ENCODE measurements at places on chromosomes 7 and 10.

GRCh38 chr7:56105508-56105907 lies 768 bp downstream of the CHCHD2 start:
- no peak for DNase-seq
- H3K27ac ChIP-seq = peak overlapping the region; percentile 98
- H3K27me3 ChIP-seq = peaks cover 3% of the 10 kb centered on the region
- peaks cover 23% of the 10 kb centered on the region for H3K4me1 ChIP-seq
- peaks cover 19% of the 10 kb centered on the region for H3K36me3 ChIP-seq
- H3K4me3 ChIP-seq = peak overlapping the region; percentile 96

DNA sequence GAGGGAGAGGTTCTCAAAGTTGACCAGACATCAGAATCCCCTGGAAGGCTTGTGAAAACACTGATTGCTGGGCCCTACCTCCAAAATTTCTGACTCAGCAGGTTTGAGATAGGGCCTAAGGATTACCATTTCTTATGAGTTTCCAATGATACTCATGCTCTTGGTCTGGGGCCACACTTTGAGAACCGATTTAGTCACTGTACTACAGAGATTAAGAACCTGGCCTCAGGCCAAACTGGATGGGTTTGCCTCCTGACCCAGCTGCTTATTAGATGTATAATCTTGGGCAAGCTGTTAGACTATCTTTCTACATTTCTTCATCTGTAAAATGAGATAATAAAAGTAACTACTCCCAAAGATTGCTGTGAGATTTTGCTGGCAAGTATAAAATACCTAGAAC lies 77.1 kb upstream of the SCIN start:
- no peak overlapping the region for H3K27ac ChIP-seq
- H3K4me1 ChIP-seq = peaks cover 2% of the 10 kb centered on the region
- DNase-seq = no peak
- peaks cover 22% of the 10 kb centered on the region for H3K27me3 ChIP-seq

DNA sequence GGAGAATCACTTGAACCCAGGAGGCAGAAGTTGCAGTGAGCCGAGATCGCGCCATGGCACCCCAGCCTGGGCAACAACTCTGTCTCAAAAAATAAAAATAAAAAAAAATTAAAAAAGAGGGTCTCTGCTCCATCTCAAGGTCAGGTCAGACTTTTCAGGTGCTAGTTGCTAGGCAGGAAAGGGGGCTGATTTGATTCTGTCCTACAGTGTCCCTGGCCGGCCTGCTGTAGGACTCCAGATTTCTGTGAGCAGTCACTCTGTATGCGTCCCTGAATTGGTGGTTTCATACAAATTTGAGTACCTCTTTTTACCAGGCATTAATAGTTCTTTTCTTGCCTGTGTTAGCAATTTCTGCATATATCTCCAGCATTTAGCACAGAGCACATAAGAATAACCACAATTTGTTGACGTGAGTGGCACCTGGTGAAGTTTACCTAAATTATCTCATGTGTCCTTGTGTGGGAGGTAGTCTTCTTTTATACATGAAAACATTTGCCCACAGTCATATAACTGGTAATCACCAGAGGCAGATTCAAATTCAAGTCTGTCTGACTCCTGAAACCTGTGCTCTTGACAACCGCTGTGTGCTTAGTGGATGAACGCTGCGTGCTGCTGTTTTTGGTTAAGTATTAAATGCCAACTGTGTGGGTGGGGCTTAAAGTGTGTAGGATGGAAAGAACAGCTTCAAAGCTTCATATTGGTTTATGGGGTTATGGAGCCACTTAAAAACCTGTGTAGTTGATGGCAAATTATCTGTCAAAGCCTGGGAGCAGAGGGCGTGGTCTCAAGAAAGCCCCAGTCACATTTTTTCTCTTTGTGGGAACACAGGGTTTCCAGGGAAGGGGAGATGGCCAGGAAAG lies 3.2 kb upstream of the ZNF775 start:
- H3K27ac ChIP-seq = no peak overlapping the region
- no peak overlapping the region for H3K4me3 ChIP-seq
- H3K27me3 ChIP-seq = no peaks in the 10 kb centered on the region
- no peak for DNase-seq
- peaks cover 17% of the 10 kb centered on the region for H3K36me3 ChIP-seq

DNA sequence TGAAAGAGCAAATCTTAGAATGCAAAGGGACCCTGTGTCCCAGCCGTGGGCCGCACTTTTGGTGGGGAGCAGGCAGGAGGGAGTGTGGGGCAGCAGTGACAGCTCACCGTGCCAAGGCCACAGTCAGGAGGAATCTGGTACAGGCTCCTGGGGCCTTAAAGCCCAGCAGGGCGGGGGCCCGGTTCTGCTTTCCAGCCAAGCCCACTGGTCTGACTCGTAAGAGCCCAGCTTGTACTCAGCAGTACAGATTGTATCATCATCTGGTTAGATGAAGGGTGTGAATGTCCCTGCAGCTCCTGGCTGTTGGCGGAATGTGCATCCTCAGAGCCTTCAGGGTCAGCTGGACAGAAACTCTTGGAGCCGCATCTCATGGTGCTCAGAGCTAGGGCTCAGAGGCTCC lies 30.5 kb upstream of the TRIM8 start:
- H3K27me3 ChIP-seq = no peaks in the 10 kb centered on the region
- peaks cover 10% of the 10 kb centered on the region for H3K36me3 ChIP-seq
- H3K4me1 ChIP-seq = no peaks in the 10 kb centered on the region
- H3K27ac ChIP-seq = no peak overlapping the region
- DNase-seq = no peak

DNA sequence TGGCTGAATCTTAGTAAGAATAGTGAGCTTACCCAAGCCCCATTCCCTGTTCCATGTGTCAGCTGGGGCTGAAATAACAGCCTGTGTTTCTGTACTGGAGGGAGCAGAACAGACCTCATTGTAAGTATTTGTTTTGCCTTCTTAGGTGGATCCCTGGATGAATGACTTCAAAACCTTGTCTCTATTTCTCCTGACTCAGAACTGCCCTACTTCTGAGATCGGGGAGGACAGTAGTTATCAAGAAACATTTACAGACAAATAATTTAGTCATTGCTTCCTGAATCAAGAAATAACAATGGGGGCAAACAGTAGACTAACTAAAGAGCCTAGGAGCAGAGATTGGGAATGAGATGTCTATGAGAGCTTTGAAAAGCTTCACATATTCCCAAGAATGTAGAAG lies 58.8 kb downstream of the TPST1 start:
- H3K27me3 ChIP-seq = no peaks in the 10 kb centered on the region
- no peak overlapping the region for H3K27ac ChIP-seq
- DNase-seq = no peak
- peaks cover 23% of the 10 kb centered on the region for H3K4me1 ChIP-seq
- H3K4me3 ChIP-seq = no peak overlapping the region

- DNase-seq = no peak
- H3K27ac ChIP-seq = no peak overlapping the region
- H3K4me3 ChIP-seq = no peak overlapping the region
- H3K4me1 ChIP-seq = peaks cover 3% of the 10 kb centered on the region
- H3K36me3 ChIP-seq = no peaks in the 10 kb centered on the region
- H3K27me3 ChIP-seq = no peaks in the 10 kb centered on the region
Observed at GRCh38 chr7:14380881-14381280, 391.4 kb upstream of the ETV1 start.

DNA sequence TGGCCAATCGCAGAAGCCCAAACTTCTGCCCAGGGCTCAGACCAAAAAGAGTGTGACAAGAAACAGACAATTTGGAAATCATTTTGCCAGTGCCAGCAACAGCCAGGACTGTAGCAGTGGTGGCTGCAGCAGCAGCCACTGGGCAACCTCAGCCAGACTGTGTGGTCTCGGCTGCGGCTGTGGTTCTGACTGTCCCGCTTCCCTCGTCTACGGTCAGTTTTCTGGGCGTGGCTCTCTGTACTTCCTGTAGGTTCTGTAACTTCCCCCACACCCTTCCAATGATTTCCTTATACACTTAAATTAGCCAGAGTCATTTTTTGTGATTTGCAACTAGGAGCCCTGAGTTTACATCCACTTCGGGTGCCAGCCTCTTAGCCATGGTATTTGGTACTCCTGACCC lies 39.9 kb downstream of the CYTH3 start:
- no peak for DNase-seq
- H3K27ac ChIP-seq = no peak overlapping the region
- peaks cover 70% of the 10 kb centered on the region for H3K4me1 ChIP-seq

GRCh38 chr7:44769376-44769775 lies 20.7 kb downstream of the ZMIZ2 start:
- H3K36me3 ChIP-seq = peaks cover 17% of the 10 kb centered on the region
- H3K4me3 ChIP-seq = peak overlapping the region; percentile 12
- no peak for DNase-seq

DNA sequence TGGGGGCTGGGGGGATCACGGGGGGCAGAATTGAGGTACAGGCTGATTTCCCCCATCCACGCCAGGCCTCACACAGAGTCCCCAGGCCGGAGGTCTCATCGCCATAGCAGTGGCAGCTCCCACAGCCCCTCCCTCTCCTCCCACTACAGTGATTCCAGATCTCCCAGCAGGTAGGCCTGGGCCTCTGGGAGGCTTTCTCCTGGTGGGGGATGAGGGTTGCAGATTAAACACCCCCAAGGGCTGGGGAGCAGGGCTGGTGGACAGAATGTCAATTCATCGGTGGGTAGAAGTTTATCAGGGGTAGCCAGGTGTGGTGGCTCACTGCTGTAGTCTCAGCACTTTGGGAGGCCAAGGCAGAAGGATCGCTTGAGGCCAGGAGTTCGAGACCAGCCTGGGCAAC lies 37.2 kb upstream of the HSPB1 start:
- H3K36me3 ChIP-seq = no peaks in the 10 kb centered on the region
- DNase-seq = no peak
- peaks cover 9% of the 10 kb centered on the region for H3K4me1 ChIP-seq
- peaks cover 34% of the 10 kb centered on the region for H3K27me3 ChIP-seq
- no peak overlapping the region for H3K27ac ChIP-seq
- H3K4me3 ChIP-seq = no peak overlapping the region

- no peak overlapping the region for H3K4me3 ChIP-seq
- H3K36me3 ChIP-seq = no peaks in the 10 kb centered on the region
- no peaks in the 10 kb centered on the region for H3K4me1 ChIP-seq
- DNase-seq = no peak
Observed at GRCh38 chr7:159195946-159196345, 51.3 kb upstream of the VIPR2 start.

GRCh38 chr7:141115965-141116364 lies 42.1 kb downstream of the TMEM178B start:
- DNase-seq = no peak
- H3K36me3 ChIP-seq = no peaks in the 10 kb centered on the region
- H3K4me1 ChIP-seq = no peaks in the 10 kb centered on the region
- no peaks in the 10 kb centered on the region for H3K27me3 ChIP-seq

- H3K4me3 ChIP-seq = no peak overlapping the region
- H3K36me3 ChIP-seq = no peaks in the 10 kb centered on the region
- H3K27me3 ChIP-seq = peaks cover 15% of the 10 kb centered on the region
- peak; percentile 48 for DNase-seq
- no peak overlapping the region for H3K27ac ChIP-seq
Observed at GRCh38 chr10:96495544-96495943, 18.2 kb downstream of the TLL2 start.

DNA sequence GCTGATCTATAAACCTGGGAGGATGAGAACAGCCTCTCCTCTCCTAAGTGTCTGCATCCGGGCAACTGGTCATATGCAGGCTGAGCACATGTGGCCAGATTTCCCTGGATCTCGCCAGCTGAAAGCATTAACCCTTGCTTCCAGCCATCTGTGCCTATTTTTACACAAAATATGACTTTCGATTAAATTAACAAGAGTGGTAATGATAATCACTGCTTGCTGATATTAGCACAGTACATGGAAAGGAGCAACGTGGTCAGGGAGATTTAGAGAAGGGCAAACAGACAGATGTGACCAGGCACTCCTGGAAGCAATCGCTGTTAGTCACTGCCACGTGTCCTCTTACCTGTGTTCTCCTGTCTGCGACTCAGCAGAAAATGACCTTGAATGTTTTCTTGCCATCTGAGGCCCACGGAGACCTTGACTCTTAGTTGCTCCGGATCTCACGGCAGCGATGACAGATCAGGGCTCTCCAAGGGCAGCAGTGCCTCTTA lies 59.5 kb upstream of the NPTX2 start:
- H3K27me3 ChIP-seq = no peaks in the 10 kb centered on the region
- no peaks in the 10 kb centered on the region for H3K36me3 ChIP-seq
- no peak for DNase-seq
- peaks cover 13% of the 10 kb centered on the region for H3K4me1 ChIP-seq
- peak overlapping the region; percentile 13 for H3K27ac ChIP-seq
- no peak overlapping the region for H3K4me3 ChIP-seq

GRCh38 chr10:17819836-17820235 lies 10.7 kb downstream of the MRC1 start:
- no peak overlapping the region for H3K4me3 ChIP-seq
- no peak overlapping the region for H3K27ac ChIP-seq
- H3K27me3 ChIP-seq = peaks cover 14% of the 10 kb centered on the region
- no peaks in the 10 kb centered on the region for H3K36me3 ChIP-seq

DNA sequence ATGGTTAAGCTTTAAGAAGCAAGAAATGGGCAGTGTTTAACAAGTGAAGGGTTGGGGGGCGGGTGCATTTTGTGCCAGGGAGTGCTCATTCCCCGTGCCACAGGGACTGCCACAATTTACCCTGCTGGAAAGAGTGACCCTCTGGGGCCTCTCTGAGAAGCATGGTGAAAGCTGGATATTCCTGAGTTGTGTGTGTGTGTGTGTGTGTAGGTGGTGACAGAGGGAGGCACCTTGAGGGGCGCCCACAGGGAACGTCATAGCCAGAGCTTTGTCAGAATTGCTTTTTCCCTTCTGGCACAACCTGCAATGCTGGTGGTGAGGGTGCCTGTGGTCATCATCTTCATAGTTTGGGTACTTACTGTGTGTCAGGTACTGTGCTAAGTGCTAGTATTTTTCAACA lies 2.5 kb upstream of the WDR86 start:
- no peak overlapping the region for H3K4me3 ChIP-seq
- H3K36me3 ChIP-seq = no peaks in the 10 kb centered on the region
- peaks cover 10% of the 10 kb centered on the region for H3K4me1 ChIP-seq
- no peak for DNase-seq
- no peak overlapping the region for H3K27ac ChIP-seq

DNA sequence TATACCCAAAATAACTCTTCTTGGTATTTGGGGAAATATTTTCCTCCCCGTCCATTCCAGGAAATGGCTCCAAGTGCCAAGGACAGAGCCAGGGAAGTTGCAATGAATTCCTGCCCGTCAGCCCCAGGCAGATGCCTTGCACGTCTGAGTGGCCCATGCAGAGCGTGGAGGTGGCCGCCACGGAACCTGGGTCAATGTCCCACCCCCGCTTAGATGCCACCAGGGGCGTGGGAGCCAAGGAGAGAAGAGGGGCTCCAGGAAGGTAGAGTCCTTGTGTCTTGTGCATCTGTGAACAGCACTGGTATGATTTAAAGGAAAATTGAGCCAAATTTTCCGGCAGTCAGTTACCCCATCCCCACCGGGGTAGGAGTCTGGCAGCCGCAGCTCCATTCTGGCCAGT lies 1.6 kb downstream of the LEP start:
- no peak for DNase-seq
- H3K27me3 ChIP-seq = peaks cover 13% of the 10 kb centered on the region
- H3K4me3 ChIP-seq = no peak overlapping the region
- H3K36me3 ChIP-seq = peaks cover 2% of the 10 kb centered on the region
